ENCODE measurements at places on chromosomes 12 and 14. TPM values are rescaled to one million over a fixed set of nuclear protein-coding genes. Genes with fewer than 3 reads are reported as not detected.

GRCh38 chr14:59202031-59202430 lies 13.6 kb downstream of the DAAM1 start:
- H3K27me3 ChIP-seq: no peaks in the 10 kb centered on the region
- H3K4me1 ChIP-seq: peaks cover 56% of the 10 kb centered on the region
- DNase-seq: no peak
- H3K36me3 ChIP-seq: no peaks in the 10 kb centered on the region

GRCh38 chr12:24839268-24839791 lies 109.6 kb downstream of the BCAT1 start:
- no peak for DNase-seq
- H3K27me3 ChIP-seq: no peaks in the 10 kb centered on the region
- no peaks in the 10 kb centered on the region for H3K4me1 ChIP-seq
- H3K4me3 ChIP-seq: no peak overlapping the region
- H3K27ac ChIP-seq: no peak overlapping the region

DNA sequence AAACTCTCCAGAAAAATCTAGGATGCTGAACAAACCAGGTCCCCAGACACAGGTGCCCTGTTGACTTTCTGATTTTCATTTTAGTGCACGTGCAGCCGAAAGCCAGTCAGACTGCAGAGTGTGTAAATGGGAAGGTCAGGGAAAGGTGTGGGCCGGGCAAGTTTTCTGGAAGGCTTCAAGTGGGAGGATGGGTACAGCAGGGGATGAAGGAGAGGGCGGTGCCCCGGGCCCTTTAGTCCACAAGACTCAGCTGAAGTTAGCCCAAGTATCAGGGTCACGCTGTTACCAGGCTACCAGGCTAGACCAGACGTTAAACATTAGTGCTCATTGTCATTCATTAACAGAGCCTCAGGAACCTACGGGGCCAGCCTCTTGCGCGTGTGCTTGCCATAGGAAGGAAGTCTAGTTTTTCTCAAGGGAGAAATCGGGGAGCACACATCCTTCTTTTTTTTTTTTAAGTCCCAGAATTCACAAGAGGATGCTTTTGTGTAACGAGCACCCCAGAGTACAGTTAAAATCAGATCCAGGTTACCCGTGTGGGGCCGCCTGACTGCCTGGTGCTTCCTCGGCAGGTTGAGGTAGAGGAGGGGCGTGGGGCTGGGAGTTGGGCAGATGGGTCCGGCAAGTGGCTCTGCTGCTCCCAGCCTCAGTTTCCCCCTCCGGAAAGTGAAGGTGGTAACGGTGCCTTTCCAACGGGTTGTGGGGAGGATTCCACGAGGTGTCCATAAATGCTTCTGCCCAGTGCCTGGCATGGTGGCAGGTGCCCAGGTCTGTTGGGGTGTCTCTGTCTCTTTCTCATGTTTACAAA lies 19.1 kb downstream of the BCL7A start:
- no peak for DNase-seq
- no peaks in the 10 kb centered on the region for H3K4me1 ChIP-seq
- H3K27me3 ChIP-seq: no peaks in the 10 kb centered on the region
- H3K4me3 ChIP-seq: no peak overlapping the region
- no peaks in the 10 kb centered on the region for H3K36me3 ChIP-seq

DNA sequence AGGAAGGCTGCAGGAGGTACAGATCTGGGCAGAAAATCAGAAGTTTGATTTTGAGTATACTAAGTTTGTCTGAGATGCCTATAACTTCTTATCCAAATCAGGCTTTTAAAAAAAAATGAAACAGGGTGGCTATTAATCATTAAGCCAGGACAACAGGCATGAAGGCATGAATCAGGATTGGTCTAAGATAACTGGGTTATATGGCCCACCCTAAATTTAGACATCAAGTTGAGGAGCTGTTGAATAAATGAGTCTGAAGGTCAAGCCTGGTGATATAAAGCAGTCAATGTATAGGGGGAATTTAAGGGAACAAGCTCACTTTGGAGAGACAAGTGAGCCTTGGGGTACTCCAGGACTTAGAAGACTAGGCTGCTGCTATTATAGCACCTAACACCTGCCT lies 28.6 kb downstream of the NEK9 start:
- H3K36me3 ChIP-seq: peaks cover 81% of the 10 kb centered on the region
- no peaks in the 10 kb centered on the region for H3K27me3 ChIP-seq
- no peak overlapping the region for H3K4me3 ChIP-seq
- H3K27ac ChIP-seq: no peak overlapping the region

DNA sequence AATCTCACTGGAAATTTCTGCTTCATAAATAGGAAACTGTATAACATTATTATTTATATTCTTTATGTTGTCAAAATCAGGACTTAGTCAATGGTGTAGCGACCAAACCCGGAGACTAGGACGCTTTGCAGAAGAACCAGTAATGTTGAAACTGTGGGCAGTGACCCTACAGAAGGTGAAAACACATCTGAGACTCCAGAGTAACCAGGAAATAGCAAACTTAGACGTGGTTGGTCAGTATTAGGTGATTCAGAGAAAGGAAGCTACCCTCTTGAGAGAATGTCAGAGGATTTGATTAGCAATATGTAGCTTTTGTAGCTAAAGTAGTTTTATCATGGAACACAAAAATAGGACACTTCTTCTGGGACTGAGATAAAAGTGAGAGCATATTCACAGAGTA lies 381.9 kb downstream of the SLC16A7 start:
- no peaks in the 10 kb centered on the region for H3K36me3 ChIP-seq
- H3K4me3 ChIP-seq: no peak overlapping the region
- H3K27ac ChIP-seq: no peak overlapping the region
- no peaks in the 10 kb centered on the region for H3K27me3 ChIP-seq
- DNase-seq: no peak
- H3K4me1 ChIP-seq: no peaks in the 10 kb centered on the region

DNA sequence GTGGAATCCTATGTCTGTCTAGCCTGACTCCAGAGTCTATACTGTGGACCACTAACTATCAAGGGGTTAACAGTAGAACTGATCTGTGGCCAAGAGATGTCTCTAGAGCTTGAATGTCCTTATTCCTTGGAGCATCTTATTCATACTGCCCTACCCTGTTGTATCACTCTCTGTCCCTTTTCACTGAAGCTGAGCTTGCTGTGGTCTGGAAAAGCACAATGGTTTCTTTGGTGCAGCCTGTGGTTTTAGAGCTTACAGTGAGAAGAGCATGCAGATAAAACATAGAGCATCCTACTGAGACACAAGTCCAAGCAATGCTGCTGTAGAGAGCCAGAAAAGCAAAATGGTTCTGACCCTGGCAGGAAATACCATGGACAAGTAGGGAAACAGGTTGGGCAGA lies 367.0 kb upstream of the ATP2B1 start:
- no peak for DNase-seq
- H3K27ac ChIP-seq: no peak overlapping the region
- H3K4me1 ChIP-seq: no peaks in the 10 kb centered on the region
- H3K27me3 ChIP-seq: no peaks in the 10 kb centered on the region
- H3K36me3 ChIP-seq: no peaks in the 10 kb centered on the region

- peak overlapping the region; percentile 85 for H3K4me3 ChIP-seq
- peak overlapping the region; percentile 99 for H3K27ac ChIP-seq
- DNase-seq: peak; percentile 86
- no peaks in the 10 kb centered on the region for H3K27me3 ChIP-seq
Measured at GRCh38 chr14:68788996-68789820, 3.7 kb downstream of the ZFP36L1 start.

DNA sequence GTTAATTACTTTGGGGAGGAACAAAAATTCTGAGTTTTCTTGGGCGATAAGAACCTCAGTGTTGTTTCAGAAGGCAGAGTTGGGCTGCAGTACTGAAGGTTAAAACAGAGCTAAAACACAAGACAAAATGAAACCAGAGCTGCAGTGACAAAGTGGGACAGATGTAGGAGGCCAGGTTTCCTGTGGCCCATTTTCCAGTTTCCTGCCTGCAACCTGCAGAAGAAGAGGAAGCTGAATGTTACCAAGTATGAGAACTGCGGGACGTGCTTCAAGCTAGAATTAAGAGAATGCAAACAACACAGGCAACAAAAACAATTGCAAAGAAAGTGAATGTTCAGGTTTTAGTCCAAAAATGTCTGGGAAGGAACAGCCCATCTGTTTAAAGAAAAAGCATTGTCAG lies 17.8 kb downstream of the ELK3 start:
- H3K27ac ChIP-seq: peak overlapping the region; percentile 65
- DNase-seq: no peak
- no peaks in the 10 kb centered on the region for H3K27me3 ChIP-seq

Gene NOXRED1
- total RNA-seq: not detected
